ENCODE measurements at places on chromosomes 3 and 15.

DNA sequence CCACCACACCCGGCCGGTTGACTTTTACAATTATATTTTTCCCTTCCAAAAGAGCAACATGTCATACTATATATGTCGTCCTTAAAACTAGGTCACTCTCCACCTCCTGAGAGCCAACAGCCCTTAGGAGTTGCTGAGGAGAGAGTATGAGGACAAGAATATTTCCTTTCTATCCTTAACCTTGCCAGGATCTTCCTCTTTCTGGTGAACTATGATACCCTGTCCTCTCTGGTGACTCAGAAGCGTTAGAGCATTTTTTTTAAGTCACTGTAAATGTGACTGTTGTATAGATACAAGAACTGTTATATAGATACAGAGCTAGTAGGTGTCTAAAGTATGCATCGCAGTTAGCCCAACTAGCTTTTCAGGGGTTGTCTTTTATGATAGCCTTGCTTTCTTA lies 33.7 kb upstream of the MTHFS start:
- no peak for DNase-seq

GRCh38 chr15:44537735-44538240 lies 841 bp downstream of the EIF3J start:
- DNase-seq, result no peak

DNA sequence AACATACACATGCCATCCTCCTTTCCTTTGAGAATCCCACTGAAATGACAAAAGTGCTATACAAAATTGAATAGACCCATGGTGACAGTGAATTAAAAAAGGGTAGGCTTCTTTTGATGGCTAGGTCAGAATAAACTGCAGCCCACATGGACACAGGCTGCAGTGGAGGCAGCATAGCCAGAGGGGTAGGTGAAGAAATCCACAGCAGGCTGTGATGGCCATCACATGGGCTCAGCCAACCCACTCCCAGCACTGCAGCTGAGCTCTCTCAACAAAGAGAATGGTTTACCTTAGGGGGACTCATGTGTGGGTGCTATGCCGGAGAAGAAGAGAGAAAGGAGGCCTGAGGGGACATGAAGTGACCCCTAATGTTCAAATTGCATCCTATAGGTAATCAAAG lies 331.1 kb downstream of the CHST2 start:
- DNase-seq, result no peak

- DNase-seq, result no peak
These were observed 217.9 kb upstream of the DCBLD2 start for GRCh38 chr3:99119385-99119784.

GRCh38 chr15:85142312-85142711 lies 160.7 kb downstream of the PDE8A start:
- no peak for DNase-seq

DNA sequence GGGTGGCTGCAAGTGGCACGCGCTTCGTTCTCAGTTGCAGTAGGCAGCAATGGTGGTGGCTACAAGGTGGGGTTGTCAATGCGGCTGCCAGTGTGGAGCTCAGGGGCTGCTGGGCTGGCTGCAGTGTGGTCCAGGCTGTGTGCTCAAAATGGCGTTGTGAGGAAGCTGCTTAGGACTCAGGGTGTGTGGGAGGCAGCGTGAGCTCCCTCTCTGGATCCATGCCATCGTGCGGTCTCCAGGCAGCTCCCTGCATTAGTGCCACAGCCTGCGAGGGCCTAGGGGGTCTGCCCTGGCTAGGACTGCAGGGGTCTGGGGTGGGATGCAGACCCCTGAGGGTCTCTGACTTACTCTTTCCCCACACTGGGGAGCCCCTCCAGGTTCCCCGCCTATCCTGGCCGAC lies 397.2 kb downstream of the OCA2 start:
- DNase-seq, result no peak

Measured in thymus (tissue), 14 donors.